ENCODE measurements at places on chromosomes 5 and 9.

- DNase-seq = no peak
Observed at GRCh38 chr9:81557452-81558090, 131.8 kb downstream of the TLE1 start.

- no peak for DNase-seq
Observed at GRCh38 chr5:87524217-87524616, 111.5 kb upstream of the CCNH start.

DNA sequence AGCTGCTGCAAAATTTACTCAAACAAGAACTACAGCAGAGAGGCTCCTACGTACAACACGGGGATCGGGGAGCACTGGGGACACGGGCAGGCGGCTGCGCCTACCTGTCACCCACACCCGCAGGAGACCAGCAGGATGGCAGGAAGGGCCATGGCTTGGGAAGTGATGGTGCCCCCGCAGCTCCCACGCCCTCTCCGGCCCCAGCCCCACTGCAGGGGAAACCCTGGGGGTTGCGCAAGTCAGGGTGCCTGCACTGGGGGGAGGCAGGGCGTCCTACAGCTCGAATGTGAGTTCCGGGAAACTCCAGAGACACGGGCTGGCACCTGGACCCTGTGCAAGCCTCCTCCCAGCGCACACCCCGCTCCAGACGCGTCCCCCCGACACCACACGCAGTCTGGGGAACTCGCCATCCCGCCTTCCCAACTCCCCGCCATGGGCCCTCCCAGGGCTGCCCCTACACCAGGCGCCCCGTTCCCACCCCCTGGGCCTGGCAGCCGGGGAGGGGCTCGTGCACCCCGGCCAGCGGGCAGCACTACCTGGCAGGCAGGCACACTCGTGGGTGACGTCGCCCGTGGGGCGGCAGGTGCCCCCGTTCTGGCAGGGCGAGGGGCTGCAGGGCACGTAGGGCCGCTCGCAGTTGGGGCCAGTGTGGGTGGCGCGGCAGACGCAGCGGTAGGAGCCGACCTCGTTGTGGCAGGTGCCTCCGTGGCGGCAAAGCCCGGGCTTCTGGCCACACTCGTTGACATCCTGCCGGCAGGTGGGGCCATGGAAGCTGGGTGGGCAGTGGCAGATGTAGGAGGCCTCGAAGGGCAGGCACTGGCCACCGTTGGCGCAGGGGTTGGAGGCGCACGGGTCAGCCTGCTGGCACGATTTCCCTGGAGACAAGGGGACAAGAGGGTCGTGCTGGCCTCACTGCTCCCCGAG lies 23.3 kb downstream of the NOTCH1 start:
- no peak for DNase-seq

DNA sequence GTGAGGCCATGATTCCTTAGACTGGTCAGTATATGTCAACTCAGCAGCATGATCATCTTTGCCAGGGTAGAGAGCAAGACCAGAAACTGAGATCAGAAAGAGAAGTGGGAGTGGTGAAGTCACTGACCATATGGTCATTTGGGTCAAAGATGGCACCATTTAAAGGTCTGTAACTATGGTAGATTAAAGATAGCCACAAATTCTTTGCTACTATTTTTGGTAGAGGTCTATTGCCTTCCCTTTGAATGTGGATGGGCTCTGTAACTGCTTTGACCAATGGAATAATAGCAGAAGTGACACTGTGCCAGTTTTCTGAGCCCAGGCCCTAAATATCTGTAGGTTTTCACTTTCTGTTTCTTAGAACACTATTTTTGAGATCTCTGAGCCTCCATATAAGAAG lies 117.6 kb downstream of the PCSK1 start:
- no peak for DNase-seq

- no peak for DNase-seq
Observed at GRCh38 chr9:109704546-109704945, 75.5 kb upstream of the PALM2AKAP2 start.

GRCh38 chr9:122444041-122444733 lies 33.5 kb downstream of the OR1J1 start:
- no peak for DNase-seq

Measured in spleen (tissue), 13 donors.